ENCODE measurements at places on chromosomes 4 and X.

- no peak for DNase-seq
Measured at GRCh38 chrX:134024686-134025377, 39.4 kb upstream of the GPC3 start.

- DNase-seq = no peak
Measured at GRCh38 chr4:117417856-117418255, 332.5 kb upstream of the TRAM1L1 start.

- DNase-seq = no peak
Measured at GRCh38 chrX:40227125-40227524, 129.4 kb upstream of the BCOR start.

GRCh38 chr4:53309321-53310040, 56.4 kb downstream of the SCFD2 start:
- DNase-seq = no peak

DNA sequence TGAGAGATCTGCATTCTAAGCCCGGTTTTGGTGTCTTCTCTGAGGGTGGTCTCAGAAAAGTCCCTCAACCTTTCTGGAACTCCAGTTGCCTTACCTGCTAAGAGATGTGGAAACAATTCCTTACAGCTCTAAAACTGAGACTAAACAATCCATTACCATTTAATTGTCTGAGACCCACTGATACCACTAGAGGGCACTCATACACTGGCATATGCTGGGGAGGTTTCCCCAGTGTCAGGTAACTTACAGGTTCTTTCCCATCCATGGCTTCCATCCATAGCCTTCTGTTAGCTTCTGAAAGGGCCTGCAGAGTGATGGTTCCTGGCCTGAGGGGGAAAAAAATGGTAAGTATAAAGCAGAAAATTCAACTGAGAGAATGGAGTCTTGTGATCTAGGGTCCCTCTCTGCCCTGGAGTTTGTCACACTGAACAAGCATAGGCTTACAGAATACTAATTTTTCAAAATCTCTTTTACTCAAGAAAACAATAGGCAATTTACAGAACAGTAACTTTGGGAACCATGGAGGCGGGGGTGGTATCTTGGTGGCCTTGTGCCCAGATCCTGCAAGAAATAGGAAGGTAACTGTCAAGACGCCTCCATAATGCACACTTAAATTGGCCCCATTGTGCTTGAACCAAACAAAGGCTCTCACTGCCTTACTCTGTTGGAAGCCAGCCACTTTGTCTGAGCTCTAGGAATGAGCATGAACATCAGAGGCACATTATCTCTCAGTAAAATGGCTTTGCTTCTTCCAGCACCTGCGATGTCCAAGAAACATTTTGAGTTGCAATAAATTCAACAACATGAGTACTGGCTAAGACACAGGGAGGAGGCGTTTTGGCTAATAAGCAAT, 236.1 kb downstream of the OPHN1 start:
- DNase-seq = no peak

- DNase-seq = no peak
Measured at GRCh38 chrX:121221322-121221977, 174.0 kb downstream of the GLUD2 start.

DNA sequence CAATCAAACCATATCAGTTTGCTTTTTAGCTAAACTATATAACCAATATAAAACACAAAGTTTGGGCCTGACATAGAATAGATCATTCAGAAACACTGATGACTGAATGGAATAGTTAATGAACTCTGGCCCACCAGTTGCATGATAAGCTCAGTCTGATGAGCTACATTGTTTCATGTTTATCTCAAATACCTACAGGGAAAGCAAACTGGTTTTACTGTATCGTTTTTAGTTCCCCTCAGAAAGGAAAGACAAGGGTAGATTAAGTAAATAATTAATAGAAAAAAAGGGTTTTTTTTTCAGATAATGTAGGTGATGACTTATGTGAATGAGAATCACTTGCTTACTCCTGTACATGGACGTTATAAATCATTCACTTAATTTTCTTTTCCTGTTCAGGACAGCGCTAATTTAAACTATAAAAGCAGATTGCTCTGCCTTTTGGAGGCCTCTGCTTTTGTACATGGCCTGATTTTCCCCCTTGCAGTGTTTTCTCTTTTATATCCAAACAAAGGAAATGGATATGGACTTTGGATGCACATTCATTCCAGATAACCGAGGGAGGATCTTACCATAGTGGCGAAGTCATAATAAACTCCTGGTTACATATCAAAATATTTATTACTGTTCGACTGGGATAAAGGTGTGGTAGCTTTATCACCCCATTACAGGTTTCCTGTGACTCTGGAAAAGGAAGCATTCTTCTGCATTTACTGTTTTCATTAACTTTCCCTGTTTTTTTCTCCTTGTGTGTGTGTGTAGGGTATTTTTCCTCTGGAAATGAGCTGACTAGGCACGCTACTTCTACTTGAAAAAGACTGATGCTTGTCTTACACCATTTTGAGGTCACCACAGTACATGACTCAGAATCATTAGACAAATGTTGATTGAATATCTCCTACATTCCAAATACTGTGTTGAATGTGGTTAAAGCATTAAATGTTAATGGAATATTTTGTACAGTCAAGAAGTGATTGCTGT, 373.1 kb upstream of the HS3ST1 start:
- no peak for DNase-seq

GRCh38 chr4:171676555-171677215, 136.5 kb upstream of the GALNTL6 start:
- DNase-seq = no peak

GRCh38 chrX:44952329-44953027, 79.5 kb downstream of the KDM6A start:
- no peak for DNase-seq

DNA sequence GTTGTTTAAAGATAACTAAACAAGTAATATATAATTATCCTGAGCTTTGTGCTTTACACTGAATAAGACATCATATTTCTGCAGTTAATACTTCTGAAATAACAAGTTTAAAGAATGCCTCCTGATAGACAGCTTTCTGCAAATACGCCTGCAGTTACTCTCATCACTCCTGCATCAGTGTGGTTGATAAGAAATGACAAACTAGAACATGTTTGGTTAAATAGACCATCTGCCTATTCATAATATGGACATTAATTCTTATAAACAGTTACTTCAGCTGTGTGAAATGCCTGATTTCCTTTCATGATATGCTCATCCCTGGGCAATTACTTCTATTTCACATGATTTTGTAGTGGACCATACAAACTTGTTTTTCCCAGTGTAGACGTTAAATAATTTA, 7.0 kb upstream of the TENM3 start:
- DNase-seq = no peak

GRCh38 chrX:71225676-71226075, 2.7 kb downstream of the GJB1 start:
- no peak for DNase-seq

- DNase-seq = no peak
Measured at GRCh38 chrX:17740137-17741122, 3.1 kb downstream of the SCML1 start.

GRCh38 chrX:130645955-130646583, 244.3 kb downstream of the RBMX2 start:
- no peak for DNase-seq

DNA sequence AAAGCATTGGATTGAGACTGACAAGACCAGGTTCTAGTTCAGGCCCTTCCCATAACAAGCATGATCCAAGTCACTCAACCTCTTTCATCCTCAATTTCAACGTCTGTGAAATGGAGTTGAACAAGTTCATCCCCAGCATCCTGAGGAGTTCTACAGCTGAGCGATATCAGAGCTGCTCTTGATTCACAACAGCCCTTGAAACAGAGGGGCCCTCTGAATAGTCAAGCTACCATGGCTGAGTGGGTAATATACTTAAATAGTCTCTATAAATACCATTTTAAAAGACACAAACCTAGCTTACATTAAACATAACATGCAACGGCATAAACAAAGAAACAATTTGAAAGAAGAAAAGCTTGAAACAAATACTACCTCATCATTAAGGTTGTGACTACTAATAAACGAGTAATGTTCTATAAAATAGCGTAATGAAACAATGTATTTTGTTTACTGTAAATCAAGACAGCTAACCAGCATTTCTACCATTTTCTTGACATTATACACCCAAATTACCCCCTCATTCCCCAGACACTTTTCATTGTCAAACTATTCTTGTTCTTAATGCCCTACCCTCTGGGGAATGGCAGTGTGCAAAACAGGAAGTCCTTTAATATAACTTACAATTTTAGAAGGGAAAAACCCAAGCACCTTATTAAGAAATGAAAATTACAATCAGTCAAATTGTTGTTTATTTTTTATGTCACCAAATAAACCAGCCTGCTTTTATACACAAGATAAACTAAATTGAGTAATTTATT, 202.3 kb downstream of the PARM1 start:
- no peak for DNase-seq

GRCh38 chrX:85243761-85244449, at the start of the genes SATL1 and ZNF711:
Gene SATL1, minus strand, starts transcription at chrX:85243779. Its CDS starts 134,811 bp downstream, at chrX:85108968.
Gene ZNF711, plus strand, starts transcription at chrX:85243991. Its CDS starts 3,582 bp downstream, at chrX:85247573.
- DNase-seq = no peak

DNA sequence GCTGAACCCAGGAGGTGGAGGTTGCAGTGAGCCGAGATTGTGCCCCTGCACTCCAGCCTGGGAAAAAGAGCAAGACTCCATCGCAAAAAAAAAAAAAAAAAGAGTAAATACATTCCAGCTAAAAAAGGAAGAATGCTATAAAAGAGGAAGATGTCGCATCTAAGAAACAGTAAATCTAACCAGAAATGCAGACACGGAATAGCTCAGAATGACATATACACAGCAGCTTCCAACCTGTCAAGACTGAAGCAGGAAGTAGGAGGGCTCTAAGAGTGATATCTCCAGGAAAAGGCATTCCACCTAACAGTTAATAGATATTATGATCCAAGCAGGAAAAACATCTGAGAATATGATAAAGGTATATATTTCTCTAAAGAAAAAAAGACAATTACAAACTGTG, 16.0 kb downstream of the CLOCK start:
- no peak for DNase-seq

- DNase-seq = no peak
Measured at GRCh38 chrX:153626025-153626633, 20.9 kb upstream of the DUSP9 start.

DNA sequence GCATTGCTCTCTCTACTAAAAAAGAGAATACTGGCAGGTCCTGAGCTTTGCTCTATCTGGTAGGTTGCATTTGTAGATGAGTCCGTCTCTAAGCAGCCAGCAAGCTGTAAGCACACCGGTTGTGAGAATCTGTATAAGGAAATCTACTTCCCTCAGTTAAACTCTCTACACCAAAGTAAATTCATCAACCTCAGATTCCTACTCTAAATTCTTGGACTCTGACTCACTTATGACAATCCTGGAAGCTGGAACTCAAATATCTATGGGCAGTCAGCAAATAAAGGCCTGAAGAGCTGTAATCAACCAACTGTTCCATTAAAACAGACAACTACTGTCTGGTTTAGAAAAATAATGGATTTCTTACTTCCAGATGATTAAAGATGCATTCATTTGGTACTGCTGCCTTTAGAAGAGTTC, 37.9 kb downstream of the FAT1 start:
- DNase-seq = no peak

DNA sequence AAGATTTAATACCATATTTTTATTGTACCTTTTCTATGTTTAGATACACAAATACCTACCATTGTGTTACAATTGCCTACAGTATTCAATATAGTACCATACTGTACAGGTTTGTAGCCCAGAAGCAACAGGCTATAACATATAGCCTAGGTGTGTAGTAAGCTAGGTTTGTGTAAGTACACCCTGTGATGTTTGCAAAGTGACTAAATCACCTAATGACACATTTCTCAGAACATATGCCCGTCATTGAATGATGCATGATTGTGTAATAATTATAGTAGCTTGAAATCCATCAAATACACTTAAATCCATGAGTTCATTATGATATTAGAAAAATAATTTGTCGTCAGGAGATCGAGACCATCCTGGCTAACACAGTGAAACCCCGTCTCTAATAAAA, 30.8 kb downstream of the GAB3 start:
- DNase-seq = no peak

DNA sequence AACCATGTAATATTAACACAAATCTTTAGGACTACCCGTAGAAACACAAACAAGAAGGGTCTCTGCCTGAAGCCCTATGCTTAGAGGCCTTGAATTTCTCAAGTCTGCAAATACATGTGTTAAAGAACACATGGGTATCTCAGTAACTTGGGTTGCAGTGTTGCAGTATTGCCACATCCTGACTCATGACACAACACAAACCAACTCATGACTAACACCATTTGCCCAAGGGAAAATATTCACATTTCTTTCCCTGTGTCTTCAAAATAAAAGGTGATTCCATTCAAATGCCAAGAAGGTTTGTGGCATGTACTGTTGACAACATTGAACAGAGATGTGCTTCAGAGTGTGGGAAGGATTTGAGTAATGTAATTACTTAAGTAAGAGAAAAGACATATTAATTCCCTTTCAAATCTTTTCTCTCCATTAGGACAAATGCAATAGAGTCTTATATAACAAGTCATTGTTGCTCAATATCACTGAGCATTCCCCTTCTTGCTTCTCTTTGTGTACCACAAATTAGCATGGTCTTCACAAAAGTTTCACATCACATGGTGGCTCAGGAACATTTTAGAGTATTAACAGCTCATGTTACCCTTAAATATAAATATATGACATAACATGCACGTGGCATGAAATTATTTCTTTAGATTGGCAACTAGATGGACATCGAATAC, 487.1 kb downstream of the STPG2 start:
- DNase-seq = no peak

GRCh38 chr4:155638195-155638965, 28.3 kb upstream of the GUCY1A1 start:
- DNase-seq = no peak

- DNase-seq = no peak
Measured at GRCh38 chr4:153916273-153916755, 127.4 kb upstream of the SFRP2 start.

- no peak for DNase-seq
Measured at GRCh38 chrX:32501606-32502005, 709.7 kb downstream of the DMD start.

GRCh38 chr4:88791274-88791673, 93.6 kb upstream of the NAP1L5 start:
- no peak for DNase-seq

GRCh38 chr4:90536408-90536807, 409.2 kb downstream of the CCSER1 start:
- no peak for DNase-seq

GRCh38 chr4:181755846-181756245, 487.4 kb upstream of the TENM3 start:
- no peak for DNase-seq

GRCh38 chr4:25658357-25658771, 2.7 kb downstream of the SLC34A2 start:
- no peak for DNase-seq

DNA sequence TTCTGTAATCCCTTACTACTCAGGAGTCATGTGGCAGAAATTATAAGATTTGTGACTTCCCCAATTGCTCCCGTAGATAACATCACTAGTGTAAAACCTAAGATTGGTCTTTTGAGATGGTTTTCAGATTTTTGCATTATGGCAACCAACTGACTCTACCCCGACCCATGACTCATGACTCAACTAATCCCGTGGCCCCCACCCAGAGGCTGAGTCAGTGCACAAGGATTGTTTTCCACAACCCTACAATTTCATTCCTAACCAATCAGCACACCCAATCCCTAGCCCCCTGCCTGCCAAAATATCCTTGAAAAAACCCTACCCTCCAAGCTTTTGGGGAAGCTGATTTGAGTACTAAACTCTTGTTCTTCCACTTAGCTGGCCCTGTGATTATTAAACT, 109.4 kb upstream of the FAM9C start:
- no peak for DNase-seq

- DNase-seq = no peak
Measured at GRCh38 chr4:106766519-106766918, 269.6 kb downstream of the DKK2 start.

- no peak for DNase-seq
Measured at GRCh38 chr4:136811496-136812077, 720.7 kb downstream of the PCDH18 start.

Measured in activated CD8-positive, alpha-beta memory T cell treated with anti-CD3 and anti-CD28 coated beads for 1 hour (primary cell).